GM04503 (cell line): ENCODE measurements at places on chromosomes 2 and 18.

- no peak for DNase-seq
Measured at GRCh38 chr18:74722237-74722636, 124.6 kb downstream of the ZNF407 start.

GRCh38 chr18:9985641-9986040, 71.8 kb downstream of the VAPA start:
- no peak for DNase-seq

DNA sequence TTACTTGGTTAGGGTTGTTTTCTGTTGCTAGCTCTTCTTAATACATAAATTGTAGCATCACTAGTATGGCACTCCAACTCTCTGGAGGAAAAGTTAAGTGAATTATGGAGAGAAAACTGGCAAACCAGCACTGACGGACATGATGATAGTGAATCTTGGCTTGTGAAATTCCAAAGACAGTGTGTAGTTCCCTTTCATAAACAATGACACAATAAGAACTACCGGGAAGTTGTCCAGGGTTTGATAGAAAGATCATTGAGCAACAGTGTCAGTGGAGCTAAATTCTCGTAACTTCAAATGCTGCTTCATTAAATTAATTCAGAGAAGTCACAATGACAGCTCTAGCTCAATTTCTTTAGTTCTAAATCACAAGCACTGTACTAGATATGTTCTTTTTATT, 66.5 kb downstream of the RIT2 start:
- peak; percentile 12 for DNase-seq

DNA sequence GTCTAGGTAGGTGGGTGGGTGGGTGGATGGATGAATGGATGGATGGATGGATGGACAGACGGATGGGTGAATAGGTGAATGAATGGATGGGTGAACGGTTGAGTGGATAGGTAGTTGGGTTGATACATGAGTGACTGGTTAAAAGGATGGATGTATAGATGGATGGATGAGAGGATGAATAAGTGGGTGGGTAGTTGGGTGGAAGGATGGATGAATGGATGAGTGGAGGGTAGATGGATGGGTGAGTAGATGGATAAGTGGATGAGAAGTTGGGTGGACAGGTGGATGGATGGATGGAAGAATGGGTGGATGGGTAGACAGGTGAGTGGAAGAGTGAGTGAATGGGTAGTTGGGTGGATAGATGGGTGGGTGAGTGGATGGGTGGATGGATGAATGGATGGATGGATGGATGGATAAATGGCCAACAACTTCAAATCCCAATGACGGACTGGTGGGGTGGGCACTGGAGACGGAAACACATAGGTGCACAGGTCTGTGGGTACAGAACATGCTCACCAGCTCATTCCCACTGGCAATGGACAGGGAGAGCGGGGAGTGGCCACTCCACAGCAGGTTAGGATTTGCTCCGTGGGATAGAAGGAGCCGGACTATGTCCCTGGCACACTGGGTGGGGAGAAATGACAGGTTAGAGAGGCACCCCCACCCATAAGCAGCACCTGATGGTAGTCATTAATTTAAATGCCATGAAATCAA, 48.8 kb downstream of the ANKMY1 start:
- no peak for DNase-seq

DNA sequence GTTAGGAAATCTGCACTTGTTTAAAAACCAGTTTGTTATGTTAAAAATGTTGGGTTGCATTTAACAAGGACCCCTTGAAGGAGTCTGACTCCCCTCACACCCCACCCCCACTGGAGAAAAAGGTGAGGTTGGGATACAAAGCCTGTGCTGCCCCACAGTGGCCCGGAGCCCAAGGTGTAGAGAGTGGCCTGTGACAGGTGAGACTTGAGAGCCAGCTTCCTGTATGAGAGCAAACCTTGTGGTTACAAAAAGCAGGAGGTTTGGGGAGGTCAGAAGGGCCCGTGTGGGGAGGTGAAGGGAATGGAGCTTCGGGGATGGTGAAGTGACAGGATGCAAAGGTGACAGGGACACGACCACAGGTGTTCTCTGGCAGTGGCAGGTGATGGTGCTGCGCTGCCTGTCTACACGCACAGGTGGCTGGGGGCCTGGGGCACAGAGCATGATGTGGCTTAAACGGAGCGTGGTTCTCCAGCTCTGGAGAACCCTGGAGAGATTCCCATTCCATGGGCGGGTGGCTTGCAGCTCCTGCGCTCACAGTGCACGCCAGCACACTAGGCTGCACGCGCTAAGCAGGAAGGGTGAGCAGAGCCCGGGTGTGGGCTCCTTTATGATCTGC, 29.0 kb downstream of the IMPA2 start:
- no peak for DNase-seq

- no peak for DNase-seq
Measured at GRCh38 chr2:157868993-157869392, 7.1 kb downstream of the ACVR1 start.

DNA sequence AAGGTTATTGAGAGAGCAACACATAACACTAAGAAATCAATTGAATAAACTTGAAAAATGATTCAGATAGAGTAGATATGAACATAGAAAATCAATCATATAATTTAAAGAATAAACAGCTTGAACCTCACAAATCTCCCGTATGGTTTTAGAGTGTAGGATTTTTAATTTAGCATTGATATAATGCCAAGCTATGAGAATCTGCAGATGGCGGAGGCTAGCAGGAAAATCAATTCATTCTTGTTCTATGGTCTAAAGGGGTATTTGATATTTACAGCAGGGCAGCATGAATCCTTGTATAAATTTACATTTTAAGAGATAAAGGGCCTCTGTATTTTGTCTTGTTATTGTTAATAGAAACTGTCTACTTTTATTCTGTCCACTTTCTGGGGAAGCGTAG, 797.0 kb downstream of the GALR1 start:
- no peak for DNase-seq

DNA sequence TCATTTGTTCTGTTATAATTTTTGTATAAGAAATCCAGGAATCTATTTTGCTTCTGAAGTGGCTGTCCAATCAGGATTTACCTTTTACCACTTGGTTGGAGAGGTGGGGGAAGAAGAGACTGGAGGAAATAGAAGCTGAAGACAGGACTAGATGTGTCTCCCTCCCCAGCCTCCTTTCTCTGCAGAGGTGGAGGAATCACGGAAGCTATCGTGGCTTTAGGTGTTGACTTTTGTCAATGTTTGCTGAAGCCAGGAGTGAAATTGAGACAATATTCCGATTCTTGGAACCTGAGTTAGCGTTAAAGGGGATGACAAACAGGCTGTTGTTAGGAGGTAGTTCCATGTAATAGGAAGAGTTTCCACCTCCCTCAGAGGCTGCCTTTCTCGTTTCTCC, 43.5 kb downstream of the PDCL3 start:
- no peak for DNase-seq

- no peak for DNase-seq
Measured at GRCh38 chr18:421247-422155, 79.0 kb downstream of the COLEC12 start.

DNA sequence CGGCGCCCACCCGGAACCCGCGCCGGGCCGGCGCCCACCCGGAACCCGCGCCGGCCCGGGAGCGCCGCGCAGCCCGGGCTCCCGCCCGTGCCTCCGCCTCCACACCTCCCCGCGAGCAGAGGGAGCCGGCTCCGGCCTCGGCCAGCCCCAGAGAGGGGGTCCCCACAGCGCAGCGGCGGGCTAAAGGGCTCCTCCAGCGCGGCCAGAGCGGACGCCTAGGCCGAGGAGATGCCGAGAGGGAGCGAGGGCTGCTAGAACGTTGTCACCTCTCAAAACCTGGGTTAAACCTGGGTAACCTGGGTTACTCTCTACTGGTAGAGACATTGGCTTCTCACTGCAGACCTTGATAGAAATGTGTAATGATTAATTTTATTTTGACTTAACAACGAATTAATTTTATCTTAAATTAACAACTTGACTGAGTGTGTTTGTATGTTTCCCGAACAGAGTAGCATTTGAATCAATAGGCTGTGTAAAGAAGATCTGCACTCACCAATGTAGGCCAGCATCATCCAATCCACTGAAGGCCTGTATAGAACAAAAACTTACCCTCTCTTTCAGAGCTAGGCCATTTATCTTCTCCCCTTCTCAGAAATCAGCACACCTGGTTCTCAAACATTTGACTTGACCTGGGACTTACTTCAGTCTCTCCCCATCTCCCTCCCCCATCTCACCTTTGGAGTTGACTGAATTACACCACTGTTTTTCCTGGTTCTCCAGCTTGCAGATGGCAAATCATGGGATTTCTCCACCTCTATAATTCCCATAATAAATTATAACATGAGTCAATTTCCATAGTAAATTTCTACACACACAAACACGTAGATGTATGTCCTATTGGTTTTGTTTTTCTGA, 242.7 kb downstream of the ASXL3 start:
- DNase-seq: no peak
